ENCODE measurements at places on chromosomes 2 and 18.

DNA sequence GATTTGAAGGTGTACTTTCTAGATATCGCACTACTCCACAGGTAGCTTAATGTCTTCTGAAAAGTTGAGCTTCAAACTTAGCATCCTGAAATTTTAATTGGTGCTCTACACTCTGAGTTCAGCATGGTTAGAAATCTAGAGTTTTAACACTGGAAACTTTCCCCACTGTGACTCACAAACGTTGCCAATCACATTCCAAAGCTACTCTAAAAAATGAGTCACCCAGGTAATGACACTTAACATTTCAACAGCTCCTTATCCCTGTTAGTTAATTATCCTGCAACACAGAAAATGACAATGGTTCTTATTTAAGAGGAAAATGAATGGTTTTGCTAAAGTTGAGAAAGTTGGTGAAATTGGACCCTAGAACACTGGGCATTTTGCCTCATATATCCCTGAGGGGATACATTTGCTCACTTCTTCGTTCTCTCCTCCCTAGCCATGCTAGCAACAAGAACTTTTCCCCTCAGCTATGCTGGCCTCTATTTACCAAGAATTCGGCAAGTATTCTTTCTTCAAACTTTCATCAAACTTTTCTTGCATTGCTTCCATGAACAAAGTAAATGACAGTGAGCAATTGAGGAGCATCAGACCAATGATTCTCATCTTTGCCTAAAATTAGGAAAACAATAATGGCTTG is 1024.1 kb upstream of the KLHL29 start:
- no peak for DNase-seq

GRCh38 chr2:60858897-60859311 is 22.5 kb upstream of the REL start:
- no peak for DNase-seq

GRCh38 chr18:63141778-63142176 is 177.8 kb downstream of the BCL2 start:
- no peak for DNase-seq

GRCh38 chr2:136057023-136057801 is 60.7 kb downstream of the CXCR4 start:
- DNase-seq, result no peak

DNA sequence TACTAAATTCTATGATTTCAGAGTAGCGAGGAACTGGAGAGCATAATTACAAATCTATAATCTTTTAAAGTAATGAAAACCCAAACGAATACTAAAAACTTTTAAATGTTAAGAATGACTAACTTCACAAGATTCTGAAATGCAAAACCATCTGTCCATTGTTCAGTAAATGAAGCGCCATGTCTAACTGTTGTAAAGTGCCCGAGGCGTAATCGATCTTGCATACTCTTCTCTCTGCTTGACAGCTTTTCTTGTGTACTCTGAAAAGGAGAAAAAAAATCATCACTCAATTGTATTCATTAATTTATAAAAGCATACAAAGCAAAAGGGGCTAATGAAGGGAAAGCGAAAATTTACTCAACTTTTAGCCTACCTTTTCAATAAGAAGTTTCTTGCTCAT is 111.0 kb downstream of the TLK1 start:
- DNase-seq, result no peak

- DNase-seq, result no peak
These were observed 8.1 kb upstream of the TYMS start for GRCh38 chr18:649341-649740.

DNA sequence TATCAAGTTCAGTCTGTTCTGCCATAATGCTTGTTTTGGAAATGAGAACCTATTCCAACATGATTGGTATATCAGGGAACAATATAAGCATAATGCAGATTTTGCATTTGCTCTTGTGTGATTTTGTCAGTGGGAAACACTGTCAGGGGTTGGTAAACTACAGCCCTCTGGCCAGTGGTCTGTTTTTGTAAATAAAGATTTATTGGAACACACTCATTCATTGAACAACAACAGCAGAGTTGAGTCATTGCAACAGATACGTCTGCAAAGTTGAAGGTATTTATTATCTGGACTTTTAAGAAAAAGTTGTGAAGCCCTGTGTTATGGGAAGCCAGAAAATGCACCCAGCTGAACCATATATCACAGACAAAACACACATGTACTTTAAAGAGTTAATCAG is 83.1 kb downstream of the MCFD2 start:
- no peak for DNase-seq

DNA sequence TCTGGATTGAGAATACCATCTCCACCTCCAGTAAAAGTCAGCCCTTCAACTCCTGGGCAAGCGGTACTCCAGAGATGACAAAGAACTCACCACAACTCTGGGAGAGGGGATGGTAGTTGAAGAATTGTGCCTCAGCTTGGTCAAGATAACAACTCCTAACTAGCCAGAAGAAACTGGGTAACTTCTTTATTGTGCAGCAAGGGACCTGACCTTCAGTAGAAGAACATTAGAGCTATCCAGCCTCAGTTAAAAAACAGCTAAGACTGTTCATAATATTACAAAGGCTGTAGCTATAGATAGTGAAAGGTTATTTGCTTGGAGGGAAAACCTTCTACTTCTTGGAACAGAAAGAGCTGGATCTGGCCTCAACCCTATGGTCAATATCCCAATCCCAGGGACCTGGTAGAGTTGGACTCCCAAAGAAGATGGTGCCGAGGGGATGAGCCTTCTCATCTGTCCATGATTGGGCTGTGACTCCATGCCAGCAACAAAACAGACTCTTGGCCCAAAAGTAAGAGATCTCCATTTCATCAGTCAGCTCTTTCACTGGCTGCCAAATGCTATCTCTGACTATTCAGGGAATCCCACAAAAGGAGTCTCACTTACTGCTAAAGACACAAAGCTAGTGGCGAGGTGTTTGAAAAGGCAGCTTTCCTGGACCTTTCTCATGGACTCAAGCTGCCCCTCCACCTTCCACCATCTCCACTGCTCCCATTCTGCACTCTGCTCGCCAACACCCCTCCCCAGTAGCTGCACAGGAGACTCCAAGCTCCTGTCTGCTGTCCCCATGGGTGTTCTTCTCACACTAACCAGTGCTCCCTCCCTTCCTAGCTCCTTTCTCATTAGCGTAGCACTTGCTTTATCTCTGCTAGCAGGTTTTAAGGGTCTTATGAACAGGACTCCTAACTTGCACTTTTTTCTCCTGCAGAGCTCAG is 145.8 kb downstream of the CAPN13 start:
- no peak for DNase-seq

DNA sequence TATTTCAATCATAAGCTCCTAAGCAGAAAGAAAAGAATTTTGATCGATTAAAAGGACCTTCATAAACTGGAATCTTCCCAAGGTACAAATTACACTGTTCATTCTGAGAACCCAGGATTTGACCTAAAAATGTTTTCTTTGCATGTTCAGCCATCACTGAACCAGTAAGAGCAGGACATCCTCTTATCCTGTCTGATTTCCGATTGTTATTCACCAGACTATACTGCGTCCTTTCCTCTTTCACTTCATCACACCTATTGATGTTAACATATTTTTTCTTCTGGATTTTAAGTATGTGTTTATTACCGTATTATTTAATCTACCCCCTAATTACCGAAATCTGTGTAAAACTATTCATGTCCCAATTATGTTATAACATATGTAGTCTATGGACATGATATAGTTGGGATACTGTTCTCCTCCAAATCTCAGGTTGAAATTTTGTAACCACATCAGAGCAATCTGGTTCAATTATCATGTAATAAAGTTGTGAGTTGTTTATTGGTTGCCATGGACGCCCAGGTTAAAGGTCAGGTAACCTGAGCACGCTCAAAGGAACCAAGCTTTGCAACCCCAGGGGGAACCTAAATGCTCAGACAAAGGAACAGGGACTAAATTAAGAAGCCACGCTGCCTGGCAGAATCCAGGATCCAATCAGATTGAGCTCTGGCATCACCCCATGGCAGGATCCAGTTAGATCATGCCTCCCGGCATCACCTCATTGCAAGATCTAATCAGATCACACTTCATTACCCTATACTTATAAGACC is 11.6 kb upstream of the TBC1D8 start:
- no peak for DNase-seq

- DNase-seq, result no peak
These were observed 15.0 kb upstream of the CYS1 start for GRCh38 chr2:10095175-10095574.

- no peak for DNase-seq
These were observed 3.4 kb upstream of the DUSP2 start for GRCh38 chr2:96148410-96149217.

GRCh38 chr2:132384491-132385151 is 32.0 kb upstream of the GPR39 start:
- no peak for DNase-seq

- no peak for DNase-seq
These were observed 49.3 kb downstream of the GLS start for GRCh38 chr2:190929919-190930318.

- DNase-seq, result no peak
These were observed 8.4 kb upstream of the PXDN start for GRCh38 chr2:1752751-1753150.

DNA sequence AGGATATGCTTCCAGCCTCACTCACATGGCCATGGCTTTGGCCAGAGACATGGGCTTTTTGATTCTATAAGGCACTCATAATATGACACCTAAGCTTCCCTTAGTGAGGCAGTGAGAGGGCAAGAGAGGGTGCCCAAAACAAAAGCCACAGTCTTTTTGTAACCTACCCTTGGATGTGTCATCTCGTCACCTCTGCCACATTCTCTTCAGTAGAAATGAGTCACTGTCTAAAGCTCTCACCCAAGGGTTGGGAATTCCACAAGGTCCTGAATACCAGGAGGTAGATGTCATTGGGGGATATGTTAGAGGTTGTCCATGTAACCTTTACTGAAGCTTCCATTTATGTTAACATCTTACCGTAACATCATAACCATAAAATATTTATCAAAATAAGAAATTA is 108.4 kb downstream of the ALMS1 start:
- no peak for DNase-seq

GRCh38 chr2:130798472-130799218 is 38.1 kb upstream of the ARHGEF4 start:
- peak; percentile 58 for DNase-seq

DNA sequence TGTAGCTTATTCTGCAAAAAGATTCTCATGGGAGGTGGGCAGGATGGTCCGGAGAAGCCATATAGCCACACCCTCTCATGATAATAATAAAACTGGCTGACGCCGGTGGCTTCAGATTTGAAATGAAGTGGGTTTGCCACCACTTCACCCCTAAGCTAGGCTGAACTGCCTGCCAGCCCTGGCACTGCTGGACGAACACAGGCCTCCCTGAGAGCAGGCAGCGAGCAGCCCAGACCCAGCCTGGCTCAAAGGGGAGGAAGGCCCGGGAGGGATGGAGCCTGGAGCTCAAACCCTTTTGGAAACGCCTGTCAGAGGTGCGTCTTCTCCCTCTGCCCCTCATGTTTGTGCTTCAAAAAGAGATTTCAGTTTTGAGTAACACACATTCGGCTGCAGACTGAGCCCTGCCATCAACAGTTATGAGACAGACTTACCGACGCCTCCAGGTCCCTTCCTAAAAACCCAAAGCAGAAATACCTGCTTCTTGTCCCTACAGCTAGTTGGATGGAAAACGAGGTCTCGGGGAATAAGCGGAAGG is 71.1 kb upstream of the HPCAL1 start:
- DNase-seq, result no peak

- no peak for DNase-seq
These were observed 43.7 kb downstream of the RPIA start for GRCh38 chr2:88735133-88735532.

DNA sequence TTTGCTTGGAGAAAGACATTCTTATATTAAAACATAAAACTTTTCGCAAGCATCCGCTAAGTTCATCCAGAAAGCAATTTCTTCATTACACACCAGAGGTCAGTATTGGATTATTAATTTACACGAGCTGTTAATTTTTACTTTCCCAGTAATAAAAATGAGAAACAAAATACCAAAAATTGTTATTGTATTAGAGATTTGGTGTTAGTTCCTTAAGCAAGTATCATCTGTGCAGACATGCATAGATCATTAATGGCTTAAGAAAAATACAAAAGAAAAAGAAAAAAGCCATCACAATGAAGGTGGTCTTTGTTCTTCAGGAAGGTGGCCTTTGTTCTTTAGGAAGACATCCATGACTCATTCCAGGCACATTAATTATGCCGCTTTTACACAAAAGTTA is 53.6 kb upstream of the HNMT start:
- DNase-seq, result no peak

GRCh38 chr2:69893684-69894551 is at the start of gene SNRNP27:
Gene SNRNP27 (plus strand): TSS chr2:69893956. CDS start chr2:69893985, 29 bp downstream.
- peak; percentile 16 for DNase-seq

- DNase-seq, result no peak
These were observed 43.8 kb upstream of the LTBP1 start for GRCh38 chr2:32902986-32903385.

DNA sequence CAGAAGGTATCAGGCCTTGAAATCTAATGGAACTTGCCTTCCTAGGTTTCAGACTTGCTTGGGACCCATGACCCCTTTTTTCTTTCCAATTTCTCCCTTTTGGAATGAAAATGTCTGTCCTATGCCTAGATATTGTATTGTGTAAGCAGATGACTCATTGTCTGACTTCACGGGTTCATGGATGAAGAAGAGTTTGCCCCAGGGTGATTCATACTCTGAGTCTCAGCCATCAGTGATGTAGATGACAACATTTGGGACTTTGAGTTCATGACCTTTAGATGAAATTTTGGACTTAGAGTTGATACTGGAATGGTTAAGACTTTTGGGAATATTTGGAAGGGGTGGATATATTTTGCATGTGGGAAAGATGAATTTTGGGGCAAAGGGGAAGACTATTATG is 11.2 kb upstream of the SCYGR5 start:
- no peak for DNase-seq

- DNase-seq, result no peak
These were observed 49.9 kb downstream of the SOX11 start for GRCh38 chr2:5742126-5742525.

DNA sequence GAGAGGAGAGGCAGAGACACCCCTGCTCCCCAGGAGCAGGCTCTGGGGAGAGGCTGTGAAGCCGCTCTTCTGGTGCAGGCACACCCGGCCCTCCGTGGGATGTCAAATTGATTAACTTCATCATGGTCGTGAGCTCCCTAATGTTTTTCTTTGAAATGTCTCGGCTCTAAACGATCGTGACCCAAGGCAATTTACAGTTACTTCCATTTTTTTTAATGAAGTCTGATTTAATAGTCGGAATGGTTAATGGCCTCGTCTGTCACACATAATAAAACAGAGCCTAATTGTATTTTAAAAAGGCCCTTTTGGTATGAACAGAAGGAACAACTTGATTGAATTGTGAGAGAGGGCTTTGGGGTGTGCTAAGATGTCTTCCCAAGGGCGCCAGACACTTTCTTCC is 130.2 kb downstream of the SMAD2 start:
- no peak for DNase-seq

- DNase-seq, result no peak
These were observed 55.7 kb downstream of the MSH6 start for GRCh38 chr2:47838686-47839085.

DNA sequence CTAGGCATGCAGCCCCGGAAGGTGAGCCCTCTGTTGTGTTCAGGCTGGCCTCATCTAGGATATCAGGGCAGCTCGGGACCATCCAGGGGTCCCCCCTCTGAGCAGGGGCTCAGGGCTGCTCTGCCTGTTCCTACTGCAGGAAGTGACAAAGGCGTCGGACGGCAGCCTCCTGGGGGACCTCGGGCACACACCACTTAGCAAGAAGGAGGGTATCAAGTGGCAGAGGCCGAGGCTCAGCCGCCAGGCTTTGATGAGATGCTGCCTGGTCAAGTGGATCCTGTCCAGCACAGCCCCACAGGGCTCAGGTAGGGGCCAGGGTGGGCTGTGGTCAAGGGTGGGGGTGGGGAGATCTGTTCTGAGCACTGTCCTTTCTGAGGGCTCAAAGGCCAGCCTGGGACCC is 13.1 kb downstream of the KCNIP3 start:
- DNase-seq, result no peak

- DNase-seq, result no peak
These were observed 942.0 kb downstream of the DPP10 start for GRCh38 chr2:115384399-115384798.

All from NCI-H1092 (cell line).